ENCODE measurements at places on chromosomes 1 and 21.
A peak's percentile ranks its signal among the peaks of the same experiment; 100 is the strongest.

- no peak overlapping the region for H3K27ac ChIP-seq
- peaks cover 8% of the 10 kb centered on the region for H3K27me3 ChIP-seq
- H3K4me3 ChIP-seq: peak overlapping the region; percentile 84
- H3K4me1 ChIP-seq: peaks cover 31% of the 10 kb centered on the region
- no peaks in the 10 kb centered on the region for H3K36me3 ChIP-seq
These were observed 72.8 kb downstream of the S1PR1 start for GRCh38 chr1:101309334-101310311.

GRCh38 chr1:44347280-44347679, 7.8 kb downstream of the ERI3 start:
- H3K36me3 ChIP-seq: no peaks in the 10 kb centered on the region
- H3K4me3 ChIP-seq: no peak overlapping the region
- no peak overlapping the region for H3K27ac ChIP-seq
- no peak for DNase-seq

GRCh38 chr1:228152097-228152917, 2.6 kb downstream of the GJC2 start:
- no peak overlapping the region for H3K27ac ChIP-seq
- peaks cover 9% of the 10 kb centered on the region for H3K4me1 ChIP-seq
- H3K36me3 ChIP-seq: no peaks in the 10 kb centered on the region
- peaks cover 7% of the 10 kb centered on the region for H3K27me3 ChIP-seq

GRCh38 chr1:34131396-34132160, 33.5 kb downstream of the CSMD2 start:
- no peaks in the 10 kb centered on the region for H3K27me3 ChIP-seq
- H3K4me1 ChIP-seq: no peaks in the 10 kb centered on the region
- DNase-seq: no peak
- no peaks in the 10 kb centered on the region for H3K36me3 ChIP-seq
- no peak overlapping the region for H3K27ac ChIP-seq
- H3K4me3 ChIP-seq: no peak overlapping the region

- H3K4me1 ChIP-seq: no peaks in the 10 kb centered on the region
- no peak for DNase-seq
- H3K27me3 ChIP-seq: peaks cover 2% of the 10 kb centered on the region
- H3K36me3 ChIP-seq: no peaks in the 10 kb centered on the region
- no peak overlapping the region for H3K27ac ChIP-seq
- H3K4me3 ChIP-seq: no peak overlapping the region
These were observed 15.4 kb downstream of the KCNH1 start for GRCh38 chr1:211118407-211119102.

DNA sequence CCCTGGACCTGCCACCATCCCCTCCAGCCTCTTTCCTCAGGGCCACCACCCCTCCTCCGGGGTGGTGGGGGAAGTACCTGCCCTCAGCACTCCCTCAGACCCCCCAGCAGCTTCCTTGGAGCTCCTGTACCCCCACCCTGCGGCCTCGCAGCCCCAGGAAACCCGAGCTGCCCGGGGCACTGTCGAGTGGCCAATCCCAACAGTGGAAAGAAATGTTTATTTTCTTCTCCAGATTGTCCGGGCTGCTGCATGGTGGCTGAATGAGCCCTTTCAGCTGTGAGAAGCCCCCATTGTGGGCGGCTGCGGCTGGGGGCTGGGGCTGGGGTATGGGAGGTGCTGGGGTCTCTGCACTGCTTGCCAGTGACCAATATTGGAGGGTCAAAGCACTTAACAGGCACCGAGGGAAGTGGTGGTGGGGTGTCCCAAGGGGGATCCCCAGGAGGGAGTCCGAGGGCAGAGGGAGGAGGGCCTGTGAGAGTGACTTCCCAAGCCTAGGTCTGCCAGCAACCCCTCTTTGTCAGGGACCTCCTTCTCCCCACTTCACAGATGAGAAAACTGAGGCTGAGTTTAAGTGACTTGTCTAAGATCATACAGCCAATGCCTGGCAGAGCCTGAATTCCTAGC, 25.2 kb downstream of the RUNX3 start:
- peaks cover 8% of the 10 kb centered on the region for H3K27me3 ChIP-seq
- H3K36me3 ChIP-seq: peaks cover 9% of the 10 kb centered on the region
- peaks cover 6% of the 10 kb centered on the region for H3K4me1 ChIP-seq
- H3K27ac ChIP-seq: no peak overlapping the region
- H3K4me3 ChIP-seq: no peak overlapping the region
- DNase-seq: no peak

DNA sequence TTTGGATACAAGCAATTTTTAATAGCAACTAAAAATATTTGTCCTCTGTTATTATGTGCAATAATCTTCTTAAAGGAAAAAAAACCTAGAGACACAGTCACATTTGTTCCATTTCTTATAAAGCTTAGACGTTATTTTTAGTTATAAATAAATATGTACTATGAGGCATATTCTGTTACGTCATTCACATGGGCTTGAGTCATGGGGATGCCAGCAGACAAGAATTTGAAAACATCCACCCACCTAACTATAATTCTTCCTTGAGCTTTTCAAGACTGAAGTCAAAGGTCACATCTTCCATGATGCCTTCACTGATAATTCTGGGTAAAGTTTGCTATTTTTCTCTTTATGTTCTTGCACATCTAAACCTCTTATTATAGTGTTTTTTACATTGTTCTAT, 268.8 kb downstream of the KCTD3 start:
- no peak overlapping the region for H3K27ac ChIP-seq
- H3K36me3 ChIP-seq: no peaks in the 10 kb centered on the region
- no peak for DNase-seq
- no peak overlapping the region for H3K4me3 ChIP-seq

DNA sequence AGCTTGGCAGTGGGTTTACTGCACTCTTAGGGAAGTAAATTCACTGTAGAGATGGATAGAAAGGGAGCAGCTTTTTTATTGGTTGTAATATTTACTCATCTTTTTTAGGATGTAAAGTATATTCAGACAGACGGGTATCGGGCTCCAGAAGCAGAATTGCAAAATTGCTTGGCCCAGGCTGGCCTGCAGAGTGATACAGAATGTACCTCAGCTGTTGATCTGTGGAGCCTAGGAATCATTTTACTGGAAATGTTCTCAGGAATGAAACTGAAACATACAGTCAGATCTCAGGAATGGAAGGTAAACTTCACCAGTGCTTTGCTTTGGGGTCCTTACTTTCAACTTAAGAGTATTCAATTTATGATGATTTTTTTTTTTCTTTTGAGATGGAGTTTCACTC, 3.2 kb downstream of the UHMK1 start:
- no peak overlapping the region for H3K4me3 ChIP-seq
- no peak overlapping the region for H3K27ac ChIP-seq
- H3K4me1 ChIP-seq: peaks cover 22% of the 10 kb centered on the region
- no peak for DNase-seq
- peaks cover 9% of the 10 kb centered on the region for H3K27me3 ChIP-seq

DNA sequence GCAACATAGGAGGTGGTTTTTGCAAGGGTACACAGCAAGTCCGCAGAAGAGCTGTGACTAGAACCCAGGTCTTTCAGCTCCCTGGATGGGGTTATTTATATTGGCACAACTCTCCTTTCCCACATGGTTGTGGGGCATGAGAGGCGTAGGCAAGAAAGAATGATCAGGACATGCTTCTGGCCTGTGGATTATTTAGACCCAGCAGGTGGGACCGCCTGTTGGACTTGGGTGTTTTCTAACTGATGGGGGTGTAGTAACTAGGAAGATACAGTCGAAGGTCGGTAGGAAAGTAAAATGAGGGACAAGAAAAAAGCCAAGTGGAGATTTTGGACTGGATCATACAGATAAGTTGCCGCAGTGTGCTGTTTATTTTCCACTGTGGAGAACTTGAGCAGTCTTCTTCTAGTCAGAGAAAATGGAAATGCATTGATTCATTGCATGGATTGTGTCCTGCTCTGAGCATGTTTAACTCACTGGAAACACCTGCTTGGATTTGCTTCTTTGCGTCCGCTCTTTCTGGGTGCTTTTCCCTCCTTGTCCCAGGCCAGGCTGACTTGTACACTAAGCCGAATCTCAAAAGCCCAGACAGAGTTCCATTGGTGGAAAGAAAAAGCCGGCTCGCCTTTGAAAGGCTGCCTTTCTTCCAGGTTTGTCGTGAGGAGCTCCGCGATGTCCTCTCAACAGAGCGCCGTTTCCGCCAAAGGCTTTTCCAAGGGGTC, 592 bp downstream of the CRCT1 start:
- H3K36me3 ChIP-seq: no peaks in the 10 kb centered on the region
- peaks cover 5% of the 10 kb centered on the region for H3K4me1 ChIP-seq
- H3K27me3 ChIP-seq: peaks cover 11% of the 10 kb centered on the region
- no peak overlapping the region for H3K27ac ChIP-seq
- H3K4me3 ChIP-seq: peak overlapping the region; percentile 66

- peak overlapping the region; percentile 77 for H3K27ac ChIP-seq
- DNase-seq: no peak
- no peak overlapping the region for H3K4me3 ChIP-seq
- H3K27me3 ChIP-seq: peaks cover 11% of the 10 kb centered on the region
- H3K4me1 ChIP-seq: peaks cover 20% of the 10 kb centered on the region
- H3K36me3 ChIP-seq: peaks cover 1% of the 10 kb centered on the region
These were observed 8.0 kb upstream of the GUCA2A start for GRCh38 chr1:42172381-42173133.

DNA sequence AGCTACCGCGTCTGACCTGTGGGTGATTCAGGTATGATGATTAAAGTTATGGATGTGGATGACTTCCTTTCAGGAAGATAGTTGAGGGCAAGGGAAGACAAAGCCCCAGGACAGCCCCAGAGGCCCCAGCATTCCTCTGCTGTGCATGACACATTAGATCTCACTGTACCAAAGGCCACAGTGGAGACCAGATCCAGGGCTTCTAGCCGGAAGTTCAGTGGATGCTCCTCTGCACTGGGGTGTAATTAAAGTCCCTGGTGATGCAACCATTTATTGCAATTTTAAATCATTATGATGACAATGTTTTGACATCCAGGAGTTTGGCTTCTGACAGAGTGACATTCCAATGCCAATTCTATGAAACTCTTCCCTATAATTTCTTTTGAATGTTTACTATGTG, 5.0 kb downstream of the C4BPA start:
- H3K27ac ChIP-seq: no peak overlapping the region
- no peaks in the 10 kb centered on the region for H3K36me3 ChIP-seq
- no peak for DNase-seq

GRCh38 chr1:200869753-200870391, 2.9 kb upstream of the GPR25 start:
- DNase-seq: no peak
- H3K27me3 ChIP-seq: peaks cover 7% of the 10 kb centered on the region
- no peaks in the 10 kb centered on the region for H3K36me3 ChIP-seq
- H3K4me3 ChIP-seq: no peak overlapping the region

GRCh38 chr1:171090604-171091003, at the start of gene FMO3:
Gene FMO3 (plus strand): TSS chr1:171090905. CDS start chr1:171092659, 1,754 bp downstream.
- H3K4me1 ChIP-seq: no peaks in the 10 kb centered on the region
- peaks cover 3% of the 10 kb centered on the region for H3K27me3 ChIP-seq
- no peak within 1 kb of the TSS for H3K27ac ChIP-seq
- no peak for DNase-seq

- no peaks in the 10 kb centered on the region for H3K36me3 ChIP-seq
- no peak for DNase-seq
- H3K4me1 ChIP-seq: no peaks in the 10 kb centered on the region
- H3K4me3 ChIP-seq: no peak overlapping the region
- H3K27ac ChIP-seq: no peak overlapping the region
- peaks cover 9% of the 10 kb centered on the region for H3K27me3 ChIP-seq
These were observed 312.7 kb downstream of the PTPRU start for GRCh38 chr1:29549001-29549400.

- H3K36me3 ChIP-seq: peaks cover 34% of the 10 kb centered on the region
- no peak overlapping the region for H3K27ac ChIP-seq
- H3K4me3 ChIP-seq: no peak overlapping the region
These were observed 40.8 kb downstream of the KIAA1614 start for GRCh38 chr1:180953291-180954004.

- no peak overlapping the region for H3K27ac ChIP-seq
- H3K4me1 ChIP-seq: peaks cover 23% of the 10 kb centered on the region
- H3K36me3 ChIP-seq: peaks cover 4% of the 10 kb centered on the region
- peaks cover 8% of the 10 kb centered on the region for H3K27me3 ChIP-seq
- DNase-seq: no peak
These were observed 4.2 kb downstream of the VASH2 start for GRCh38 chr1:212954514-212954913.

DNA sequence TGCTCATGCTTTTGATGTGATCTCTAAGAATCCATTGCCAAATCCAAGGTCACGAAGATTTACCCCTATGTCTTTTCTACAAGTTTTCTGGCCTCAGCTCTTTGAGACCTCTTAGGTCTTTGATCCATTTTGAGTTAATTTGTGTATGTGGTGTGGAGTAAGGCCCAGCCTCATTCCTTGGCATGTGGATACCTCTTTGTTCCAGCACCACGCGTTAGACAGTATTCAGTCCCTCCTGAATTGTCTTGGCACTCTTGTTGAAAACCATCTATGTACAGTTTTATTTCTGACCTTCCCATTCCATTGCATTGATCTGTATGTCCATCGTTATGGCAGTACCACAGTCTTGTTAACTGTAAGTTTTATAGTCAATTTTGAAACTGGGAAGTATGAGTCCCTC, 8.0 kb upstream of the FTCD start:
- peaks cover 10% of the 10 kb centered on the region for H3K27me3 ChIP-seq
- no peaks in the 10 kb centered on the region for H3K4me1 ChIP-seq
- H3K36me3 ChIP-seq: peaks cover 11% of the 10 kb centered on the region
- H3K4me3 ChIP-seq: peak overlapping the region; percentile 5

DNA sequence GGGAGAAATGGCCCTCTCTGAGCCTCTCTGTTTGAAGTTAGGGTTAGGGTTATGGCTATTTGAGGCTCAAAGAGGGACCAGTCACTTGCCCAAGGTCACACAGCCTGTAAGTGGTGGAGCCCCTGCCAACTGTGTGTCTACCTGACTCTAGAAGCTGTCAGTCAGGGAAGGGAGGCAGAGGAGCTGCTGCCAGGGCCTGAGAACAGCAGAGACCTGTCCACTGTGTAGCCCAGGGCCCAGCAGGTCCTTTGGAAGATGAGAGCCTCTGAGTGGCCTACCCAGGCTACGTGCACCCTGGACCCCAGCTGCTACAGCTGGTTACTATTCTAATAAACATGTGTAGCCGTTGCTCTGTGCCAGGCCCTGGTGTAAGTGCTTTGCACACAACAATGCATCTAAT, 15.1 kb upstream of the EDN2 start:
- peaks cover 15% of the 10 kb centered on the region for H3K27me3 ChIP-seq
- H3K4me3 ChIP-seq: no peak overlapping the region
- H3K4me1 ChIP-seq: peaks cover 8% of the 10 kb centered on the region
- no peak overlapping the region for H3K27ac ChIP-seq
- DNase-seq: no peak

DNA sequence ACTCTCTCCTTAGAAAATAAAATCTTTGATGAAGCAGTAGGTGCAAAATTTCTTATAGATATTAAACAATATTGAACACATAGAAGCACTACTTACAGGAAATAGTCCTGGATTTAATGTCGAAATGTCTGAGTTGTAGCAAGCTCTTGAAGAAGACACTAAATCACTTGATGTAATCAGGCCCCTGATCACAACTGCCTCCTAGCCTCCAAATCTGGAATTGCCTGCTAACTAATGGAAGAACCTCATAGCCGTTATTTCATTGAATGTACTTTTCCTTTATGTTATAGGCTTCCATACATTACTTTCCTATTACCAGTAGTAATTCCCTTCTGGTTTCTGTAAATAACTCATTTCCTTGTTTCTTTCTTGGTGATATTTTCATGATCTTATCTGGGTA, 675.7 kb upstream of the CHRM3 start:
- no peaks in the 10 kb centered on the region for H3K27me3 ChIP-seq
- no peaks in the 10 kb centered on the region for H3K4me1 ChIP-seq
- DNase-seq: no peak
- H3K27ac ChIP-seq: no peak overlapping the region

- no peak overlapping the region for H3K27ac ChIP-seq
- H3K4me1 ChIP-seq: peaks cover 5% of the 10 kb centered on the region
- H3K27me3 ChIP-seq: peaks cover 2% of the 10 kb centered on the region
These were observed 323.3 kb upstream of the USP24 start for GRCh38 chr1:55538428-55538827.
